ENCODE measurements at places on chromosomes 1 and 21.

- DNase-seq = no peak
Observed at GRCh38 chr1:183227422-183228346, 41.6 kb downstream of the LAMC2 start.

GRCh38 chr1:104919188-104919587 is 1169.5 kb downstream of the AMY1C start:
- no peak for DNase-seq

DNA sequence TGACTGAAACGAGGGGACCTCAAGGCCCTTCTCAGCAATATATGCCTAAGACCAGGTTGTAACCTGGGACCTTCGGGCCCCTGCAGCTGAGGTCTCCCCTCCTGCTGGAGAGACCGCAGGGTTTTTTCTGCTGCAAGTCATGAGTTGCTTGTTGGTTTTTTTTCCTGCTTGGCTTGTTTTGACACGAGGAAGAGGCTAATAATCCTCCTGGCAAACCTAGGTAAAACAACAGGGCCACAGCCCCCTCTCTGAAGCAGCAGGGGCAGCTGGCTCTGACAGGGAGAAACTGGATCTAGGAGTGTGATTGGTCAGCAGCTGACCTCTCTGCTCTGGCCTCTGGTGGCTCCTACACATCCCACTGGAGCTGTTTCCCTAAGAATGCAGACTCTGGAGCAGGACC is 69.0 kb downstream of the CD34 start:
- no peak for DNase-seq

GRCh38 chr21:42079008-42079938 is 8.2 kb downstream of the UMODL1 start:
- DNase-seq = no peak

- DNase-seq = no peak
Observed at GRCh38 chr1:93501399-93501798, 53.5 kb downstream of the FNBP1L start.

DNA sequence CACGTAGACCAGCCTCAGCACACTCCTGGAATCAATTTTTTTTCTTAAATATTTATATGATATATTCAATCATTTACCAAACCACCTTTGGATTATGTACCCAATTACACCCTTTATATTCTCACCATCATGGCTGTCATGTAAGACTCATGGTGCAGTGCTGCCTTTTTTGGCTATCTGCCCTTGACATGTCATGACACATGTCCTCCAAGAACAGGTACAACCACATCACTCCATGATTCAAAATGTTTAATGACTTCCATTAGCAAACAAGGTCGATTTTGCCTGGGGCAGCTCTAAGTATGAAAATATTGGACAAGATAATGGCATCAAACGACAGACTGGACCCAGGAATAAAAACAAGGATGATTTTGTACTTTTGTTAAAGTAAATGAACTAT is 861.1 kb upstream of the ADAMTS5 start:
- no peak for DNase-seq

- no peak for DNase-seq
Observed at GRCh38 chr1:153253693-153254092, 5.8 kb upstream of the LORICRIN start.

DNA sequence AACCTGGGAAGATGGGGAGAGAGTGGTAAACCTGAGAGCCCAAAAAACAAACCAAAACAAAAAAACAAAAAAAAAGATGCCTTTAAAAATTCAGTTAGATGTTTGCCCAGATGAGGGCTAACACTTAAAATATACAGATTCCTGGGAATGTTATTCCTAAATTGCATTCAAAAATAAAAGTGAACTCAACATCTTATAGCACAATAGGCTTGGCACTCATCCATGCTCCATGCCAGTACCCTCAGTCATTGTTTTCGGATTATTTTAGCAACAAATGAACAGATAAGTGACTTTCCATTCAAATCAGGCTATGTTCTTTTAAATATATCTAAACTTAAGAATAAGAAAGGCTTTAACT is 3.7 kb downstream of the ATP1A1 start:
- no peak for DNase-seq

- no peak for DNase-seq
Observed at GRCh38 chr1:161921990-161922389, 101.7 kb downstream of the OLFML2B start.

DNA sequence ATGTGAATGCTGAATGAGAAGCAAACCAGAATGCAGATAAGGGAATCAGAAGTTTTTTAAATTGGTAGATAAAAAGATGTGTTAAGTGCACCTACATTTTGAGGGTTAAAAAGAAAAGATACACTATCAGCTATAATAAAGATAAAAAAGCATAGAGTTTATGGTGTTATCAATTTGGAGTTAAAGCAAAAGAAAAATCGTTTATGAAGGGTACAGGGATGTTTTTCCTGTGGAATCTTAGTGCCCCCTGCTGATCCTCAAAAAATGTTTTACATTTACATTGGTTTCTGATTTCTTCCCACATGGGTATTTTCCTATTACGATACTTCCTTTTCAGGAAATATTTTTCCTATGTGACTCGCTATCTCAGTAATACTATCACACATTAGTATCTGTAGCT is 293.5 kb downstream of the MRPL39 start:
- no peak for DNase-seq

GRCh38 chr1:67274623-67275325 is 32.9 kb upstream of the IL12RB2 start:
- no peak for DNase-seq

DNA sequence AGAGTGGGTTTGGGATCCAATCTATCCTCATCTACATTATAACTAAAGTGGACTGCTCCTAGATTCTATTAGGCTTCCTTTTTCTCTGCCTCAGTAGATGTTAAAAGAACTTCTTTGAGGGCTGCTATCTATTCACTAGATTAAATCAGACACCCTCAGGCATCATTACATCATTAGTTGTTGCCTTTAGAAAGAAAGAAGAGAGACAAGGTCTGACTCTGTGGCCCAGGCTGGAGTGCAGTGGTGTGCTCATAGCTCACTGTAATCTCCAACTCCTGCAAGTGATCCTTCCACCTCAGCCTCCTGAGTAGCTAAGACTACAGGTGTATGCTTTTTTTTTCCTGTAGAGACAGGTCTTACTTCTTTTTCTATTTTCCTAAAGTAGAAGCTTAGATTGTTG is 71.1 kb upstream of the EXO1 start:
- DNase-seq = no peak

DNA sequence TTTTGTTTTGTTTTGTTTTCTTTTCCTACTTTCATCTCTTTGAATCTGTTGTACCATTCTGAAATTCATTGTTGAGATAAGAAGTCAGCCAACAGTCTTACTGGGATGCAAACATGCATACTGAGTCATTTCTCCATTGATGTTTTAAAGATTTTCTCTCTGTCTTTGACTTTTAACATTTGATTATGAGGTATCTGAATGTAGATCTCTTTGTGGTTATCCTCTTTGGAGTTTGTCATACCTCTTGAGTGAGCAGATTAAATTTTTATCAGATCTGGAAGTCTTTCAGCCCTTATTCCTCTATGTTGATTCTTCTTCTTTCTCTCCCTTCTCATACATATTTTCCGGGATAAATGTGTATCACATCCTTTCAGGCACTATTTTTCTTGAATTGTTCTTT is 406.9 kb upstream of the NCAM2 start:
- no peak for DNase-seq

- DNase-seq = no peak
Observed at GRCh38 chr1:111227434-111227833, at the start of gene CHI3L2. Gene CHI3L2, plus strand, starts transcription at chr1:111227713. Its CDS starts 17 bp downstream, at chr1:111227730.

DNA sequence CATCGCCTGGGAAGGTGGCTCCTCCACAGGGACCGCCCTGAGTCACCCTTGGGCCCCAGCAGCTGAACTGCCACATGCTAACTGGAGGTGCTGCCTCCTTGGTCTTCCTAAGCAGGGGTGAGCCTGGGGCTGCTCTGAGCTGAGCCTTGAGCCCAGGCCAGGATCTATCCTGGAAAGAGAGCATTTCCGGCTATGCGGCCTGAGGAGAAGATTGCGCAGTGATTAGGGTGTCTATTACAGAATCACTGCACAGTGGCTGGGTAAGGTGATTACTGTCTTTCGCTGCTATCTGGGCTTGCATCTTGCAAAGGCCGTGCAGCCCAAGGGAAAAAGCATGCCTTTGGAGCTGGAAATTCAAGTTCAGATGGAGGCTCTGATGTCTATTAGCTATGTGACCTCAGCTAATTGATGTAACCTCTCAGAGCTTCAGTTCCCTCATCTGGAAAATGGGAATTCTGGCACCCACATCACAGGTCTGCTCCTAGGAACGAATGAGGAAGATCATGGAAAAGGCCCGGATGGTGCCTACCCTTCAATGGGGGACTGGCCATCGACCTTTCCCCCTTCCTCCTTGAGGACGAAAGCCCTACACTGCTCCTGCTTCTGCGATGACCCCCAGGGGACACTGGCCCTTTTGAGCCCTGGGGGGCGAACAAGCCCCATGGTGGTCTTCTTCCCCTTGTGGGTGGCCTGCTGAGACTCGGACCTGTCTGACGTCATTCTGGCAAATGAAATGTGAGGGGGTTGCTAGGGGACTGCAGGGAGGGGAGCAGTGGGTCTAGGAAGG is 38.0 kb downstream of the GPR161 start:
- DNase-seq = no peak

GRCh38 chr1:40872276-40872675 is 10.1 kb upstream of the CITED4 start:
- no peak for DNase-seq

DNA sequence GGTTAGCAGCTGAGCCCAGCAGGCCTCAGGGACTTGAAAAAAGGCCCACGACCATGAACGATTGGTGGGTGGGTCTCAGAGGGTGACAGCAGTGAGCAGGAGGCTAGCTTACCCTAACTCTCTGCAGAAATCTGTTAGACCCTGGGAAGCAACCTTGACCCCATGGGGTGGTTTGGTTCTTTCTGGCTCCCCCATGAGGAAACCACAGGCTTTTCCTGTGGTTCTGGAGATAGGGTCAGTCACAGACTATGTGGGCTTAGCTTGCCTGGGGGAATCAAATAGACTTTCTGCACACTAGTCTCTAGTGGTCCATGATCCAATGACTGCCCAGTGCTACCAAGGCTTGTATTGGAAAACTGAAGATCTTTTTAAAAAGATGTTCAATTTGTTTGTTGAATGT is 118.1 kb downstream of the PLXNA2 start:
- DNase-seq = no peak

DNA sequence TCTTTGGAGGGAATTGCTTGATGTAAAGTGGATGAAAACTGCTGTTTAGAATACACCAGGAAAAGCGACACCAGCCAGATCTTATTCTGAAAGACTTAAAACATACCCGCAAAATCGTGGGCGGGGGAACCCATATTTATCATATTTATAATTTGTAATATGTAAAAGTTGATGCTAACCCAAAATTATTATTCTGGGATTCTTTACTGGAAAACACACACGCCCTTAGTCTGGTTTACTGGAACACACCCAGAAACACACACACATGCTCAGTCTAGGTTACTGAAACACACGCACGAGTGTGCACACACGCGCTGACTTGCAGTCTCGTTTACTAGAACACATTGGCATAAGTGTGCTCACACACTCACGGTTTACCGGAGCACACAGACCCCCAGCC is 32.5 kb downstream of the ATP5PO start:
- DNase-seq = no peak

DNA sequence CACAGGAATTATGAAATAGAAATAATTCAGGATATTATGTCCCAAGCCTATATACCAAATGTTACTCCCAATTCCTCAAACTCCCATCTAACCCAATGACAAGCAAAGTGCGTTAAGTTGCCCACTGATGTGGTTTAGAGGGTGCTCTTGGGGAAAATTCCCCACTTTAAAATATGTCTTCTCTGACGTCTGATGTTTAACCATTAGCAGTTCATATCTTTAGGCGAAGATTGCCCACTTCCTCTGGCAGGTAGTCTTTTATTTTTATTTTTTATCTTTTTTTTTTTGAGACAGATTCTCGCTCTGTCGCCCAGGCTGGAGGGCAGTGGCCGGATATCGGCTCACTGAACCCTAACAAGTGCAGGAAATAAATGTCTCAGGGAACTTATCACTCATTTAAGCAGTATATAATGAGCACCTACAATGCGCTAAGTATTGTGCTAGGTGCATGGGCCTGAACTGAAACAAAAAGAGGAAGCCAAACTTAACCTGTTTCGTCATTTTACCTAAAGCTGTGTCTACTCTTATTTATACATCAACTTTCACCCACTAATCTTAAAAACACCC is 1.3 kb upstream of the LYST start:
- no peak for DNase-seq

- no peak for DNase-seq
Observed at GRCh38 chr1:220983877-220984635, 104.8 kb downstream of the HLX start.

- DNase-seq = no peak
Observed at GRCh38 chr1:94646786-94647555, 105.4 kb upstream of the F3 start.

GRCh38 chr1:241847540-241847795 is 536 bp upstream of the EXO1 start:
- no peak for DNase-seq

DNA sequence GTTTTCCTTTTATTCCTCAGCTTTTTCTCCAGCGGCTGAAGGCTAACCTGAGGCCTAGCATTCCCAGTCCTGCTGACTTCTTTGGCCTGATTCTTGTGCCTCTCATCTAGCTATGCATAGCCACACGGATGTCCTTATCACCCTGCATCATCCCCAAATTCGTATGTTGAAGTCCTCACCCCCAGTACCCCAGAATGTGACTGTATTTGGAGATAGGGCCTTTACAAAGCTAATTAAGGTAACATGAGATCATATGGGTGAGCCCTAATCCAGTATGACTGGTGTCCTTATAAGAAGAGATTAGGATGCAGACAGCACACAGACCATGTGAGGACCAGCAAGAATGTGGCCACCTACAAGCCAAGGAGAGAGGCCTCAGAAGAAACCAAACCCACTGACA is 44.6 kb downstream of the CDCP2 start:
- no peak for DNase-seq

DNA sequence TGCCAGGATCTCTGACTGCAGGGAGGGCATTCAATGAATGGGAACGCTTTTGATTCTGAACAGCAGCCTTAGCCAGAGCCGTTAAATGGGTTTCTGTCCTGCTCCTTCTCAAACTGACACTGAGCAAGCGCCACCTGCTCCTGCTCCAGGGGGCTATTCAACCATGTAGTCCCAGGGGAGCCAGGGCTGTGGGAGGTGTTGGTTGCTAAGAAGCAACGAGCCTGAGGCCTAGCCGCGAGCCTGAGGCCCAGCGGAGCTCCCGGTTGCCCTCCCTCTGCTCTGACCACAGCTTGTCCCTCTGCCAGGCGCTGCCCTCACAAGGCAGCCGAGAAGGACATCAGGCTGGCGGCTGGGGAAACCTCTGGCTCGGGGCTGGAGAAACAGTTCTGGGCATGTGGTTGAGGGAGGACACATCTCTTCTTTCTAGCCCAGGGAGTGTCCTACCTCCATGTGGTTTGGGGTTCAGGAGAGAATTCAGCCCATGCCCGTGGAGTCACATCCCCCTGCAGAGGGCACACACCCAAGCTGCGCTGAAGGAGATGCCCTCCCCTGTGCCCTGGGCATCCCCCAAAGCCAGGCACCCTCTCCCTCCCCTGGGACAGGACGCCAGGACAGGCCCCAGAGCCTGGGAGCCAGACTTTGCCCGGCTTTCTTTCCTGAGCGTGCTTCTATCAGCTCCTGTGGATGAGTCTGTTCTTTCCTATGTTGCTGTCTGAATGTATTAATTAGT is 18.0 kb downstream of the PCP4 start:
- DNase-seq = no peak

- no peak for DNase-seq
Observed at GRCh38 chr1:66452982-66453381, 81.0 kb upstream of the SGIP1 start.
